ENCODE measurements at places on chromosomes 3 and 15. TPM values are rescaled to one million over a fixed set of nuclear protein-coding genes. Genes with fewer than 3 reads are reported as not detected.
A peak's percentile ranks its signal among the peaks of the same experiment; 100 is the strongest.

DNA sequence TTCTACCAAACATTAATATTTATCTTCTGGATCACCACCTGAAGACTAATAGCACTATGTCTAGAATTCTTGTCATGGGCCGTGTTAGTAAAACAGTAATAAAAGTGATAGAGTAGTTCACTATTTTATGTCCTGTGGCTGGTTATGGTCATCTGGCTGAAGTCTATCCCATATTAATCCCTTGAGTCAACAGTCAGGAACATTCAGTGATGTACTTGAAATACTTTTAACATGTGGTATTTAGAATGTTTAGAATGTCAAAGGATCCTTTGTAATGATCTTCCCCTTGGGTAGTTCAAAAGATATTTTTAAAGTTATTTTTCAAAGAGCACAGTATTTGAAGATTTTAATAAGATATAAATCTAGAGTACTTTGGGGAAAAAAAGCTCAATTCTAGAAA is 117.0 kb downstream of the MBNL1 start:
- no peak for DNase-seq
- peaks cover 74% of the 10 kb centered on the region for H3K4me1 ChIP-seq
- peak overlapping the region; percentile 4 for H3K4me3 ChIP-seq

DNA sequence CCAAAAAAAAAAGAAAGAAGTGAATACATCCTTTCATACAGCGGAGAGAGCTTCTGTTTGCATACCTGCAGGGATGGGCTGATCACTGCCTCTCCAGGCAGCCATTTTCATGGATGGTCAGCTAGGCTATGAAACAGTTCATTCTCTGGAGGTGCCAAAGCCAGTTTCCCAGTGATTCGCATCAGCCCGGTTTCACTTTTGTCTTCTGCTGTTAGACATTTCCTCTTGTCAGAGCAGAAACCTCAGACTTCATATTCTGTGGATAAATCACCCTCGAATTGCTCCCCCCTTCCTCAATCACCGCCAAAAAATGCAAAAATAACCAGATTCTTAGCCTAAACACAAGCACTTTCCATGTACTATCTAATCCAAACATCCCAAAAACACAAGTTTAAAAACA is 225.6 kb downstream of the ADAMTS9 start:
- H3K4me3 ChIP-seq = no peak overlapping the region
- no peaks in the 10 kb centered on the region for H3K27me3 ChIP-seq
- H3K27ac ChIP-seq = no peak overlapping the region
- no peaks in the 10 kb centered on the region for H3K4me1 ChIP-seq
- H3K36me3 ChIP-seq = no peaks in the 10 kb centered on the region

- DNase-seq = no peak
- no peak overlapping the region for H3K4me3 ChIP-seq
- H3K27me3 ChIP-seq = peaks cover 7% of the 10 kb centered on the region
- H3K27ac ChIP-seq = no peak overlapping the region
- H3K4me1 ChIP-seq = no peaks in the 10 kb centered on the region
- no peaks in the 10 kb centered on the region for H3K36me3 ChIP-seq
Measured at GRCh38 chr15:76105911-76106310, 46.1 kb downstream of the TMEM266 start.

GRCh38 chr3:34364335-34364734 is 565.9 kb downstream of the PDCD6IP start:
- no peak overlapping the region for H3K4me3 ChIP-seq
- H3K4me1 ChIP-seq = no peaks in the 10 kb centered on the region
- H3K27ac ChIP-seq = no peak overlapping the region
- no peaks in the 10 kb centered on the region for H3K27me3 ChIP-seq

DNA sequence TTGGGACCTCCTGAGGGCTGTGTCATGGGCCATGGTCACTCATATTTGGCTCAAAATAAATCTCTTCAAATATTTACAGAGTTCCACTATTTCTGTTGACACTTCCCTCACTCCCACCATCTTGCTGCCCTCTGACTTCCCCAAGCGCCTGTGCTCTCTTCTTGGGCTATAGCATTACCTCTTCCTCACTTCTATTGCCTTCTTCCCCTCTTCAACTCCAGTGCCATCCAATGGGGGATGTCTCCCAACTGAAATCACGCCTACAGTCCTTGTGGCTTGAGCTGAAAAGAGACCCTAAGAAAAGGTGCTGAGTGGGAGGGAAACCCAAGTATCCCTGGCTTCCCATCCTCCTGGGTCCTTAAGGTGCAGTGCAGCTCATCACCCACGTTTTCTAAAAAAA is 21.8 kb downstream of the UMPS start:
- H3K4me3 ChIP-seq = no peak overlapping the region
- peaks cover 5% of the 10 kb centered on the region for H3K36me3 ChIP-seq
- no peaks in the 10 kb centered on the region for H3K4me1 ChIP-seq
- H3K27ac ChIP-seq = no peak overlapping the region
- no peak for DNase-seq
- no peaks in the 10 kb centered on the region for H3K27me3 ChIP-seq

GRCh38 chr15:74795966-74796625 is 14.2 kb downstream of the CSK start:
- peaks cover 95% of the 10 kb centered on the region for H3K4me1 ChIP-seq
- H3K4me3 ChIP-seq = peak overlapping the region; percentile 41

GRCh38 chr3:179973931-179974361 is 62.8 kb downstream of the PEX5L start:
- no peak overlapping the region for H3K27ac ChIP-seq
- H3K4me1 ChIP-seq = no peaks in the 10 kb centered on the region
- H3K27me3 ChIP-seq = no peaks in the 10 kb centered on the region
- H3K4me3 ChIP-seq = no peak overlapping the region

DNA sequence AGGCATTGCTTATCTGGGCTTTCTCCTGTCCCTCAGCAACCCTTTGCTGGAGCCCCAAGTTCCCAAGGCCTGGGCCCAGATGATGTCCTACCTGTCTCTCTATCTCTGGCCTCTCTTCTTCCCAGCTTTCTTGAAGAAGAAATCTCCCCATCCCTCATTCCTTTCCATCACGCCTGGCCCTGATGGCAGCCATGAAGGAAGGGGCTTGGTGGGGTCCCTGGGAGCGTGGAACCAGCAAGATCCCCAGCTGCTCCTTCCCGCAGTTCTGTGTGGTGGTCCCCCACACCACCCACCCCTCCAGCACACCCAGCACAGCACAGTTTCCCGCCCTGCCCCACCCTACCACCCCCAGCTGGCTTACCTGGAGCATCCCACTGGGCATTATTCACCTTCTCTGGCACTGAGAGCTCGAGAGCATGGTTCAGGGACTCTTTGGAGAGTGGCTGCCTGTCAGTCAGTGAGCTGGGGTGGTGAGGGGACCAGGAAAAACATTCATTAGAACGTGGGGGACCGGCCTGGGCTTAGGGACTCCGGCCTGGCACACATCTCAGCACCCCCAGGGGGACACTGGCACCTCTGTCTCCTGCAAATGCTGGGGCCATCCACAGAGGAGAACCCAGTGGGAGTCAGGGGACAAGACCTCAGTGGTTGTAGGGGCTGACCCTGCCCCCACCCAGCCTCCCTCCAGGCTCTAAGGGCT is 26.6 kb downstream of the ACSBG1 start:
- no peaks in the 10 kb centered on the region for H3K36me3 ChIP-seq
- H3K4me1 ChIP-seq = no peaks in the 10 kb centered on the region
- DNase-seq = no peak
- no peak overlapping the region for H3K4me3 ChIP-seq

DNA sequence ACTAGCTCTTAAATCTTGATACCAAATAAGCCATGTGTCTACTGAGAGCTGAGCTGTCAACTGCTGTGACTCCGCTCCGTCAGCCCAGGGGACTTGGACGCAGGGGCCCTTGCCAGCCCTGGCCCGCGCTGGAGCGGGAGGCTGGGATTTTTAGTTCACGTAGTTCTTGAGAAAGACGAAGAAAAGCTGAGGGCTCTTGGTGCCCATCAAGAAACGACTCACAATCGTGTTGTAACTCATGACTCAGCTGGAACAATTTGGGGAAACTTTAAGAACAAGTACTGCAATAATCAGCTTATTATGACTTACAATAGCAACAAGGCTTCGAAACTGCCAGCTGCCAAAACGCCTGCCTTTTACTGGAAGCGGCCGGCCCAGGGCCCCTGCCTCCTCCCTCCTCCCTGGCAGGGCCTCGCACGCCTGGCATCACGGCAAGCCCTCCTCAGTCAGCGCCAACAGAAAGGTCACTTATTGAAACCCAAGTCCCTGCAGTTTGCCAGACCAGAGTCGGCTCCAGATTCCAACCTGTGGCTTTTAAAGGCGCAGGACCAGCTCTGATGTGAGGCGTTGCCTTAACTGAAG is 60.3 kb downstream of the RGMA start:
- DNase-seq = peak; percentile 12
- H3K4me3 ChIP-seq = no peak overlapping the region
- no peaks in the 10 kb centered on the region for H3K27me3 ChIP-seq
- H3K36me3 ChIP-seq = peaks cover 37% of the 10 kb centered on the region
- peaks cover 18% of the 10 kb centered on the region for H3K4me1 ChIP-seq
- no peak overlapping the region for H3K27ac ChIP-seq

GRCh38 chr3:95044101-95044500 is 981.2 kb downstream of the NSUN3 start:
- no peak overlapping the region for H3K4me3 ChIP-seq
- no peak overlapping the region for H3K27ac ChIP-seq
- H3K27me3 ChIP-seq = no peaks in the 10 kb centered on the region
- DNase-seq = no peak
- H3K4me1 ChIP-seq = no peaks in the 10 kb centered on the region

GRCh38 chr15:62566248-62566647 is 401.2 kb upstream of the C2CD4B start:
- H3K27ac ChIP-seq = no peak overlapping the region
- DNase-seq = no peak
- no peaks in the 10 kb centered on the region for H3K36me3 ChIP-seq
- no peaks in the 10 kb centered on the region for H3K4me1 ChIP-seq
- no peak overlapping the region for H3K4me3 ChIP-seq

GRCh38 chr3:142896201-142896755 is 7.4 kb upstream of the PCOLCE2 start:
- no peak overlapping the region for H3K27ac ChIP-seq
- peaks cover 12% of the 10 kb centered on the region for H3K27me3 ChIP-seq
- H3K4me3 ChIP-seq = no peak overlapping the region
- H3K4me1 ChIP-seq = no peaks in the 10 kb centered on the region
- no peaks in the 10 kb centered on the region for H3K36me3 ChIP-seq

DNA sequence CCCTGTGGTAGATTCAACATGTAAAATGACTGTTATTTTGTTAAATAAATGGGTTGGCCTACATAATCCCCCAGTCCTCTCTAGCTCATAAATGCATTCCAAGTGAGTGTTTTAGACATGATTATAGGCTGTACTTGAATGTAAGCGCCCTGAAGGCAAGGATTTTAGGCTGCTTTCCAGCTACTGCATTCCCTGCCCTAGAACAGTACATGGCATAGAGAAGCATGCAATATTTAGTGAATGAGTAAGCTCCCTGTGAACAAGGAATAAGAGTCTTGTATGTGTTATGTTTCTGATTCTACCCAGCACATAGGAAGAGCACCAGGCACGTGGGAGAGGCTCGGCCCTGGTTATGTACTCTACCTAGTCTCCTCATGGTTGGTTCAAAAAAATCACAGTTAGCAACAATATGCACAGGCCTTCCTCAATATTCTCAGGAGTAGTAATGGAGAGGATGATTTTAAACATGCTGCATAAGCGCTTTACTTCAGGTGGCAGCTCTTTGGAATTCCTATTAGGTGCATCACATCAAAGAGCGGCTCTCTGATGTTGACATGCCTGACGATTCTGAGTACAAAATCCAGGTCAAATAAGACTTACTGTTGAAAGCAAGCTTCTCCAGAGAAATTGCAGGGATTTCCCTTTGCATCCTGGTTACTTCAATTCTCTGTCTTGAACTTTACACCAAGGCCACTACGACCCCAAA is 456.6 kb downstream of the MAGI1 start:
- no peak overlapping the region for H3K4me3 ChIP-seq
- H3K27me3 ChIP-seq = no peaks in the 10 kb centered on the region
- DNase-seq = no peak
- no peaks in the 10 kb centered on the region for H3K36me3 ChIP-seq

DNA sequence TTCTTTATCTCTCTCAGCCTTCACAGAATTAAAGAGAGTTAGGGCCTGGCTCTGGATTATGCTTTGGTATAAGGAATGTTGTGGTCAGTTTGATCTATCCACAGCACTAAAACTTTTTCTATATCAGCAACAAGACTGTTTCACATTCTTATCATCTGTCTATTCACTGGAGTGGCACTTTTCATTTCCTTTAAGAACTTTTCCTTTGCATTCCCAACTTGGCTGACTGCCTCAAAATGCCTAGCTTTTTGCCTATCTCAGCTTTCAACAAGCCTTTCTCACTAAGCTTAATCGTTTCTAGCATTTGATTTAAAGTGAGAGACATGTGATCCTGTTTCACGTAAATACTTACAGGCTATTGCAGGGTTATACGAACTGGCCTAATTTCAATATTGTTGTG is 471.8 kb downstream of the GBE1 start:
- no peaks in the 10 kb centered on the region for H3K27me3 ChIP-seq
- no peak overlapping the region for H3K27ac ChIP-seq
- H3K4me1 ChIP-seq = no peaks in the 10 kb centered on the region
- no peaks in the 10 kb centered on the region for H3K36me3 ChIP-seq

DNA sequence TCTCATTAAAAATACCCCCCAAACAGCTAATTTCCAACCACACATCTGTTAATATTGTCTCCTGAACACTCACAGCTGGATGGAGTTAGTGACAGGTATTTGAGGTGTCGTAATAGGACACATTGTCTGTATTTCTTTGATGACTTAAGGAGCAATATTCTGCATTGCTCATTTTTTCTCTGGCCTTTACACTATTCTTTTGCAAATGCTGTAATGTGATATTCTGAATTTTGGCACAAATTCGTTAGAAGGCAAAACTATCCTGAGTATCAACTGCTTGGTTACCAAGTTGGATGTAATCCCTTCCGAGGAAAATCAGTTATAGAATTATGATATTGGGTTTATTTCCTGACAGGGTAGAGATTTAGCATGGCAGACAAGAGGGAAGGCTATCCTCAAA is 1030.2 kb downstream of the MCTP2 start:
- H3K4me3 ChIP-seq = no peak overlapping the region
- H3K27me3 ChIP-seq = peaks cover 4% of the 10 kb centered on the region
- DNase-seq = no peak
- H3K36me3 ChIP-seq = no peaks in the 10 kb centered on the region
- H3K27ac ChIP-seq = no peak overlapping the region
- H3K4me1 ChIP-seq = no peaks in the 10 kb centered on the region

Gene EDEM1
- 55.2 TPM for polyA plus RNA-seq

Gene RTP3
- polyA plus RNA-seq = not detected

Gene TMEM62
- 12.9 TPM for polyA plus RNA-seq

Gene C2CD4A
- polyA plus RNA-seq = 0.10 TPM

Gene ILDR1
- polyA plus RNA-seq = not detected

Gene THBS1
- not detected for polyA plus RNA-seq

Gene FBXW12
- not detected for polyA plus RNA-seq

Gene CADM2
- polyA plus RNA-seq = not detected
